GM12878 (cell line): ENCODE measurements at places on chromosomes 2 and 18.
A peak's percentile ranks its signal among the peaks of the same experiment; 100 is the strongest.

DNA sequence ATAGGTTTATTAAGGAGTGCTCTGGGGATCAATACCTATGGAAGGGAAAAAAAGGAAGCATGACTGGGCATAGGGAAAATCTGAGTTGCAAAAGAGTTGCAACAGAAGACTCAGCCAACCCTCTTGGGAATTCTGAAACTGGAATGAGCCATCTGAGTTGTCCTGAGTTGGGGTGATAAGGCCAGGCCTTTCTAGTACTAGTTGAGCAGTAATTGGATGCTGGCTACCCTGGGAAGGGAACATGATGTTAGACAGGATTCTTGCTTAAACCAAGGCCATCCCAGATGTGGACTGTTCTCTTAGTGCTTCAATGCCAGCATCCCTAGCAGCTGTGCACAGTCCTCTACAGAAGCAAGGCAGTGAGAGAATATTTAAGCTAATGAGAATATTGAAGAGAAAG lies 348.8 kb upstream of the GULP1 start:
- H3K27me3 ChIP-seq, result no peaks in the 10 kb centered on the region
- no peak overlapping the region for H3K4me3 ChIP-seq
- H3K36me3 ChIP-seq, result no peaks in the 10 kb centered on the region
- no peak overlapping the region for H3K27ac ChIP-seq

- no peak overlapping the region for H3K4me3 ChIP-seq
- no peak overlapping the region for H3K27ac ChIP-seq
- H3K4me1 ChIP-seq, result no peaks in the 10 kb centered on the region
- H3K36me3 ChIP-seq, result no peaks in the 10 kb centered on the region
- H3K27me3 ChIP-seq, result no peaks in the 10 kb centered on the region; the same call in 1 of the 2 replicates
Measured at GRCh38 chr2:236819275-236820002, 249.8 kb downstream of the ACKR3 start.

GRCh38 chr18:50586710-50587109 lies 26.8 kb downstream of the MAPK4 start:
- H3K4me1 ChIP-seq, result no peaks in the 10 kb centered on the region
- H3K27me3 ChIP-seq, result no peaks in the 10 kb centered on the region
- no peak overlapping the region for H3K4me3 ChIP-seq
- no peak overlapping the region for H3K27ac ChIP-seq
- DNase-seq, result no peak

DNA sequence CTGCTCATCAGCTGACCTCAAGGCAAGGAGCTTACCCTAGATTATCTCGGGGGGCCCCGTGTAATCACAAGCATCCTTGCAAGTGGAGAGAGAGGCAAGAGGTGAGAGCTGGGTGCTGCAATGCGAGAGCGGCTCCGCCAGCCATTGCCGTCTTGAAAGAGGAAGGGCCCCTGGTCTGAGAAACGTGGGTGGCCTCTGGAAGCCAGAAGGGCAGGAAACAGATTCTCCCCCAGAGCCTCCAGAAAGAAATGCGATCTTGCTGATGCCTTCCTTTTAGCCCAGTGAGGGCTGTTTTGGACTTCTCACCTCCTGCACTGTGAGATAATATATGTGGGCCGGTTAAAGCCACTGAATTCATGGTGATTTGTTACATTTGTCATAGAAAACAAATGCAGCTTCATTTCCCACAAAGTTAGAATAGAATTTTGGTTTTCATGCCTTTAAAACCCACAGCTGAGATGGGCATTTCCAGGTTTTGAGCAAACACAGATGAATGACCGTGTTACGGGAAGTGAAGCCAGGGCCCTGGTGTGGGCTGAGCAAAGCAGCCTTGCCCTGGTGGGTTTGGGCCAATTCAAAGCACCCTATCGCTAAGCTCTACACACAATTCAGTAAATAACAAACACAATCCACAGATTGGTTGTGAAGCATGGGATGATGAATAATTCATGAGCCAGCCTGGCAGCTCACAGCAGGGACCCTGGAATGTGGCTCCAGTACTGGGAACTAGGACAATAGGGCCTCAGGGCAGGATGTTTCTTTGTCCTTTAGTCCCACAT lies 319.9 kb upstream of the HS6ST1 start:
- H3K36me3 ChIP-seq, result no peaks in the 10 kb centered on the region
- H3K4me3 ChIP-seq, result no peak overlapping the region
- DNase-seq, result no peak
- no peak overlapping the region for H3K27ac ChIP-seq
- H3K27me3 ChIP-seq, result no peaks in the 10 kb centered on the region
- no peaks in the 10 kb centered on the region for H3K4me1 ChIP-seq

DNA sequence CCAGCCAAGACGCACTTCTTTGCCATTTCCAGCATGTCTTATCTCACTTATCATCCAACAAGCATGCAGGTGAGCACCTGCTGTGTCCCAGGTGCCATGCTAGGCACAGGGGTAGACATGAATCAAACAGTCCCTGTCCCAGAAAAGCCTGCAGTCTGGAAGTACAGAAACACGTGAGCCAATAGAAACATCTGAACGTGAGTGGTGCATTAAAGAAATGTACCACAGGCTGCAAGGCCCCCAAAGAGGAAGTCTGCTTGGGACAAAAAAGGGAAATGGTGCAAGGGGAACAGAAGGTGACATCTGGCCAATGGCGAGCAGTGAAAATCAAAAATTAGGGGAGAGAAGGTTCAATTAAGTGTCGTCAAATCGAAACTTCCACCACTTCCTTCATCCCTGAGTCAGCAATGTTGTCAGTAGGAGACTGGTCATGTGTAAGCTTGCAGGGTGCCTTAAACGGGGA lies 17.6 kb upstream of the TMEM247 start:
- H3K4me3 ChIP-seq, result peak overlapping the region; percentile 19; the same call in 1 of the 2 replicates
- H3K4me1 ChIP-seq, result peaks cover 18% of the 10 kb centered on the region
- H3K36me3 ChIP-seq, result no peaks in the 10 kb centered on the region
- H3K27me3 ChIP-seq, result no peaks in the 10 kb centered on the region
- DNase-seq, result peak; percentile 55

DNA sequence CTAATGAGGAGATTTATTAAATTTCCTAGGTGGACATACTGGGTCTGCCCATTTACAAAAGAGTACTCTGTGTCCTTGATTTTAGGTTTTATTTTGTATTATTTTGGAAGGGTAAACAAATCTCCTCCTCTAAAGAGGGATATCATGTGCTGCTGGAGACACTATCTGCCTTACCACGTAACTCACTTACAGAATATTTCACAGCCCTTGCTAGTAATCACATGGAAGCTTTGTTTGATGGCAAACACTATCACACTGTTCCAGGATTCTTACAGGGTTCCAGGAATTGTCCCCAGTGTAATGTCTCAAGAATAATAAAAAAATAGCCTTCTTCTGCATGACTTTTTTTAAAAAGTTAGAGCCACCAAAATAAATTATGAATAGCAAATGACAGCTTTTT lies 29.2 kb upstream of the ACVR1C start:
- no peaks in the 10 kb centered on the region for H3K4me1 ChIP-seq
- no peak overlapping the region for H3K4me3 ChIP-seq
- H3K36me3 ChIP-seq, result no peaks in the 10 kb centered on the region
